ENCODE measurements at places on chromosomes 11 and 22.

GRCh38 chr11:69444381-69445130, 36.9 kb upstream of the LINC01488 start:
- DNase-seq = no peak

DNA sequence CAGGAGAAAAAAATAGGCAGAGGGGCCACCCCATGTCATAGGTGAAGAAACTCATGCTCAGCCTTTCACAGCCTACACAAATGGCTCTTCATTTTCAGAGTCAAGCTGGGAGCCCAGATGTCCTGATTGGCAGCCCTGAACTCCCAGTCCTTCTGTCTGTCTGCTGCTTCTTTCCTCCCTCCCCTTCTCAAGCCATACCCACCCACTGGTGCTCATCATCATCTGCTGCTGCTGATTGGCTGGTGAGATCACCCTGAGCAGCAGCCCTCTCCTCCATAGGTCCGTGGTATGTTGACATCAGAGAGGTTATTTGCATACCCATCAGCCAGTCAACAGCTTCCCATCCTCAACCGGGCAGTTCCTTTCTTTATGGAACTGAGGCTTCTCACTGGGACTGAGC, 46.1 kb upstream of the PRDM11 start:
- DNase-seq = no peak

- DNase-seq = no peak
Observed at GRCh38 chr22:24494528-24495364, at the start of gene UPB1. TSS of gene UPB1 (plus strand) at chr22:24495332. CDS start at chr22:24495404, 72 bp downstream.

- no peak for DNase-seq
Observed at GRCh38 chr22:48523091-48523490, 1304.6 kb downstream of the BRD1 start.

DNA sequence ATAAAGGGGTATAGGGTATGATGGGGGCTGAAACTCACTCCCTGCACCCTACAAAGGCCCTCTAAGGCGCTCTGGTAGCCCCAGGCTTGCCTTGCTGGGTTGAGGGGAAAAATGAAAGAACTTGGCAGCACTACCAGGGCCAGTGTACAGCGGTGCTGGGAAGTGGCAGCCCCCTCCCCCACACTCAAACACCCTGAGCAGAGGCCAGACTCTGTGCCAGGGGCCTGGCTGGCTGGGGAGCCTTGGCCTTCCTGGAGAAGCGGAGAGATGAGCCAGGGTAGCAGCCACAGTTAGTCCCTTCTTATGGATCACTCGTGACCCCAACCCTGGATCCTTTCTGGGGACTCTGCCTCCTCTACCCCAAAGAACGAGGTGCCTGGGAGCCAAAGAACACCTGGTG, 2.7 kb downstream of the TMEM134 start:
- DNase-seq = no peak

All from T1000 (cell line).